ENCODE measurements at places on chromosomes 6 and 20.

DNA sequence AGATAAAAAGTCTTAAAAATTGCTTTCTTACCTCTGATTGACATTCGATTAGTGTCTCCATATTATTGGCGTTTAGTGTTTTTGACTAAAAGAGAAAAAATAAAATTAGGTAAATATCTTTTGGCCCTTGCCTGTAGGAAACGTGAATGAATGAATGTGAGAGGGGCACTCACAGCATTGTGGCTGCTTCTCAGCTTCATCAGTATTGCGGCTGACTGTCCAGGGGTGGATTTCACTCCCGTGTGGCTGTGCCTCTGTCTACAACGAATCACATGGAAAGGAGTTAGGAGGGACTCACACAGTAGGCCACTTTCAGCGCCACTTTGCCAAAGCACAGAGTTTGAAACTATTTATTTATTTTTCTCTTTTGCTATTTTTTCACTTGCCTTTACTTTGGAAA, 844 bp downstream of the TAGAP start:
- no peak for DNase-seq

GRCh38 chr20:23242556-23243180, 107.9 kb upstream of the NXT1 start:
- DNase-seq, result no peak

GRCh38 chr6:39114388-39114703, 640 bp downstream of the SAYSD1 start:
- DNase-seq, result peak; percentile 10

DNA sequence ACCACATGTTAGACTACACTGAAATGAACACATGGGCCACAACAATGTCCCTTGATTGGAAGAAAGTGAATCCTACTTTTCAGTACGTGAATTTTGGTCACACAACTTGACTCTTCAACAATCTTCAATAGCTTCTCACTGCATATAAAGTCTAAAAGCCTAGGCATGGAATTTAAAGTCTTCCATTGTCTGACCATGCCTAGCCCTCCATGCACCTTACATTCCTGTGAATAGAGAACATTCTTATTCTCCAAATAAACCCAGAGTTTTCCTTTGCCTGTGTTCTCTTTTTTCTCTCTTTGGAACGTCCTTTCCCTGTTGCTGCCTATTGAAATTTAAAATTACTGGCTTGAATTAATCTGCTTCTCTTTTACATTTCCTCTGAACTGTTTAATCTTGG, 207.5 kb downstream of the ASCC3 start:
- DNase-seq, result no peak
